HT1080 (cell line): ENCODE measurements at places on chromosomes 13 and 19.

- DNase-seq: no peak
These were observed 99.6 kb upstream of the NBEA start for GRCh38 chr13:34842466-34842865.

DNA sequence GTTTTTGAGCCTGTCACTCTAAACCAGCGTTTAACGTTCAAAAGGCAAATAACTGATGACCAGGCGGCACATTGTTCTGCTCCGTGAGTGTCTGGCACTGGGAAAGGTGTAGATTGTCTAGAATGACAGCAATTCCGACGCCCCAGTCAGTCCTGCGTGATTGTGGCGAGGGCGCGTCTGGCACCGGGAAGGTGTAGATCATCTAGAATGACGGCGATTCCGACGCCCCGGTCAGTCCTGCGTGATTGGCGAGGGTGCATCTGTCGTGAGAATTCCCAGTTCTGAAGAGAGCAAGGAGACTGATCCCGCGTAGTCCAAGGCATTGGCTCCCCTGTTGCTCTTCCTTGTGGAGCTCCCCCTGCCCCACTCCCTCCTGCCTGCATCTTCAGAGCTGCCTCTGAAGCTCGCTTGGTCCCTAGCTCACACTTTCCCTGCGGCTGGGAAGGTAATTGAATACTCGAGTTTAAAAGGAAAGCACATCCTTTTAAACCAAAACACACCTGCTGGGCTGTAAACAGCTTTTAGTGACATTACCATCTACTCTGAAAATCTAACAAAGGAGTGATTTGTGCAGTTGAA lies 26.1 kb upstream of the NDUFS7 start:
- DNase-seq: no peak

- no peak for DNase-seq
These were observed 25.4 kb upstream of the SEMA6B start for GRCh38 chr19:4584670-4585460.

DNA sequence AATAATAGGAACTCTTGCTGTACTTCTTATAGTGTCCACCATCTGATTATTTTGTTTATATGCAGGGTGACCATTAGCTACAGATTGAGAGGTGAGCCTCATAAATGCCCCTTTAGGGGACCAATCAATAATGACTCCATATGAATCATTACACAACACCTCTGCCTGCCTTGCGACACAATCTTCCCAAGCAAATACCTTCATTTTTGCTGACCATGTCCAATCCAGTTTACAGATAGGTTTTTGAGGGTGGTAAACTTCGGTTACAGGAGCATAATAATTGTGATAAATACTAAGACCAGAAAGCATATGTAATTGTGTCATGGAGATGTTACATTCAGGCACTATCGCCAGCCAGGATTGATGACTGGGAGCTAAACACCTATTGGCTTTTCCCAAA lies 23.6 kb upstream of the IL17D start:
- DNase-seq: no peak

- DNase-seq: peak; percentile 25
These were observed 880.4 kb downstream of the EFNB2 start for GRCh38 chr13:105655046-105655445.

DNA sequence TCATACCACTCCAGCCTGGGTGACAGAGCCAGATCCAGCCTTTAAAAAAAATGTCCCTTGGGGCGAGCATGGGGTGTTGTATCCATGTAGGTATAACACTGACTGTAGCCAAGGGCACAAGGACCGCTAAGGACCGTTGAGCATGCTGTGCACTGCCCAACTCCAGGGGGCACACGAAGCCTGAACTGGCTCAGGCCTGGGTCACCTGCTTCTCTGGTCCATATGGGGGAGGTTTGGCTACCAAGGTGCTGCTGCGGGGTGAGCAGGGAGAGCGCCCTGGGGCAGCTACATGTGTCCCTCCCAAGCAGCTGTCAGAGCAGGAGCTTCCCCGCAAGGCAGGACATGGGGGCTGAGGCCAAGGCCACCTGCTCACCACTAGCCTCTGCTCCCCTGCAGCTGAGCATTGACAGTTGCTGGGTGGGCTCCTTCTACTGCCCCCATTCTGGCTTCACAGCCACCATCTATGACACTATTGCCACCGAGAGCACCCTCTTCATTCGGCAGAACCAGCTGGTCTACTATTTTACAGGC lies 16.3 kb downstream of the CATSPERG start:
- no peak for DNase-seq

DNA sequence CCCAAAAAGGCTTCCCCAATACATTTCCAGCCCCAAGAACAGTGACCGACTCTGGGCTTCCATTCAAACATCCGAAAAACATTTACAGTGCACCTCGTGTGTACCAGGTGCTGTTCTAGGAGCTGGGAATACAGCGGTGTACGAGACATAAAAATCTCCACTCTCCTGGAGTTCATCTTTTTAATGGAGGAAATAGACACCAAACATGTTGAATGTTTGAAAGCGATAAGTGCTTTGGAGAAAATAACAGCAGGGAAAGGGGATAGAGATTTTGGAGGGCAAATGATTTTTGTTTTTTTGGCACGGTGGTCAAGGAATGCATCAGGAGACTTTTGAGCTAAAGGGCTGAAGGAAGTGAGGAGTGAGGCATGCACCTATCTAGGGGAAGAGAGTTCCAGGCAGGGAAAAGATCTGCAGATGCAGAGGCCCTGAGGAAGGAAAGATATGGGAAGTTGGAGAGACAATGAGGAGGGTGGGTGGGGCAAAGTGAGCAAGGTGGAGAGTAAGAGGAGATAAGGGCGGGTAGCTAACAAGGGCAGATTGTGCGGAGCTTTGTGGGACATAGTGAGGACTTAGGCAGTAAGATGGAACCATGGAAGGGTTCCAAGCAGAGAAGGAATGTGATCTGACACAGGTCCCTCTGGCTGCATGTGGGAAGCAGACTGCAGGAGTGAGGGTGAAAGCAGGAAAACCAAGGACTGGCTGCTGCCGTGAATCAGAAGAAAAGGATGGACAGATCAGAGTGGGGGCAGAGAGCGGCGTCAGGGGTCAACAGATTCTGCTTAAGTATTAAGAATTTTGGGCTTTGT lies 703 bp upstream of the FBL start:
- DNase-seq: no peak

DNA sequence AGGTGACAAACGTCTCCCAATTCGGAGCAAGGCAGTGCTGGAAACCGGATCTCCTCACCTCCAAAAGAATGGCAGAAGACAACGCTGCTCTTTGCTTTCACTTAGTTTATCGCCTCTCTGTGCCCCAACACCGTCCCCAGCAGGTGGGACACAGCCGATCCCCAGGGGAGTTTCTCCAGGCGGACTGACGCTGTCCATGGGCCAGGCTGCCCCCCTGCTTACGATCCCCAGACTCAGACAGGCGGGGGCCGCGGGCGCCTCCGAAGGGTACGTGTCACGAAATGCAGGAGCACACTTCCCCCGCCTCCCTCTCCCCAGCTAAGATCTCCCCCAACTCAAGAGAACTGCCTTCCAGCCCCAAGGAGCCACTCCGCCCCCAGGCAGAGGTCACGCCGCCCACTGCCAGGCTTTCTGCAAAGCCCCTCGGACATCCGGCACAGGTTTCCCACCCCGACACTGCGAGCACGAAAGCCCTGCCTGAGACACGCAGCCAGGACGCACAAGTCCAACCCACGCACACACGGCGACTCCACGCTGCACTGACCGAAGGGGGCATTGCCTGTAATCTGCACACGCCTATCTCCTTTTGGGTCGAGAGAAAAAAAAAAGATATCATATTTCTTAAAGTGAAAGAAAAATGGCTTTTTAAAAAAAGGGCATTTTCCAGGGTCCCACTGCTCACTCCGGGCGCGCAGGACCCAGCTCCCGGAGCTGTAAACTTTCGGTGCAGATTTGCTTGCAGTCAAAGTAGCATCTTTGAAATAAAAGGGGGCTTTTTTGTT lies 2.0 kb downstream of the SPRY2 start:
- peak; percentile 76 for DNase-seq
